Left ventricle myocardium inferior (tissue), 1 donor: ENCODE measurements at places on chromosomes 5 and 9.

DNA sequence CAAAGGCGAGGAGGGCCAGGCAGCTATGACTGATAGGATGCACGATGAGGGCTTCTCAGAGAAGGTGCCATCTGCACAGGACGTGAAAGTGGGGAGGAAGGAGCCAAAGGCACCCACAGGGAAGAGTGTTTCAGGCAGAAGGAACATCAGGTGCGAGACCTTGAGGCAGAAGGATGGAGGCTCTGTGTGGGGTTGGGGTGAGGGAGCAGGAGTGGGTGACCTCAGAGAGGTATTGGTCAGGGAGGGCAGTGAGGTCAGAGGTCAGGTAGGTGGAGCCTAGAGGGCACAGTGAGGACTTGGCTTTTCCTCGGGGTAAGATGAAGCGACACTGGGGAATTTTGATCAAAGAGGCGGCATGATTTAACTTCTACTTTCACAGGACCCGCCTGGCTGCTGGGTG is 64.7 kb upstream of the XPA start:
- H3K27ac ChIP-seq, result no peak overlapping the region
- H3K27me3 ChIP-seq, result peaks cover 79% of the 10 kb centered on the region
- H3K4me3 ChIP-seq, result no peak overlapping the region
- DNase-seq, result no peak
- no peaks in the 10 kb centered on the region for H3K36me3 ChIP-seq
- peaks cover 5% of the 10 kb centered on the region for H3K4me1 ChIP-seq

DNA sequence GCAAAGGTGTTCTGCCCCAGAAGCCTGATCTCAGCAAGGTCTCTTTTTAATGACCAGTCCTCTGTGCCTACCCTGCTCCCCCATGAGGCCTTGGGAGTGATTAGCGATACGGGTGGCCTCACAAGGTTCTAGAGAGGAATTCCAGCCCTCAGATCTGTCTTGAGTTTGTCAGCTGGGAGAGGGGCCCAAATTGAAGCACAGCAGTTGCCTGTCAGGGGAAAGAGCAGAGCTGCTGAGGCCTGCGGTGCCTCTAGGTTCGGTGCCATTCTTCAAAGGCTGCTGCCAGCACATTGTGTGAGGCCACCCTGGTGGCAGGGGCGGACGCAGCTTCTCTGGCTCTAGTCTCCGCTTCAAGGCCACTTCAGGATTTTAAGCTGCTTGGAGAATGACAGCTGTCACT is 85.7 kb upstream of the GRIA1 start:
- no peaks in the 10 kb centered on the region for H3K4me1 ChIP-seq
- no peak overlapping the region for H3K4me3 ChIP-seq
- H3K27me3 ChIP-seq, result no peaks in the 10 kb centered on the region
- DNase-seq, result no peak
- H3K27ac ChIP-seq, result no peak overlapping the region

DNA sequence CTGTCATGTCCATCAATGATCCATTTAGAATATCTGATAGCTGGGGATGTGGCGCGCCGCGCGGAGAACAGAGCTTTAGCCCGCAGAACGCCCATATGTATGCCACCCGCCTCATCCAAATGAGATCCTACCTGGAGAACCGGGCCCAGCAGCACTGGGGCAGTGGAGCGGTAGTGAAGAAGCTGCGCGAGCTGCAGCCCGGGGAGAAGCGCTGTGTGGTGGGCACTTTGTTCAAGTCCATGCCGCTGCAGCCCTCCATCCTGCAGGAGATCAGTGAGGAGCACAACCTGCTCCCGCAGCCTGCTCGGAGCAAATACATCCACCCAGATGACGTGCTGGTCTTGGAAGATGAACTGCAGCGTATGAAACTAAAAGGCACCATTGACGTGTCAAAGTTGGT is 313.7 kb downstream of the NR2F1-AS1 start:
- no peak overlapping the region for H3K27ac ChIP-seq
- no peaks in the 10 kb centered on the region for H3K27me3 ChIP-seq
- H3K36me3 ChIP-seq, result no peaks in the 10 kb centered on the region
- no peak for DNase-seq
- no peak overlapping the region for H3K4me3 ChIP-seq

GRCh38 chr9:133046900-133047295 is 14.9 kb upstream of the CEL start:
- H3K4me3 ChIP-seq, result no peak overlapping the region
- DNase-seq, result no peak
- H3K27me3 ChIP-seq, result no peaks in the 10 kb centered on the region

GRCh38 chr9:135101486-135101885 is 14.0 kb downstream of the OLFM1 start:
- peaks cover 17% of the 10 kb centered on the region for H3K4me1 ChIP-seq
- no peak overlapping the region for H3K4me3 ChIP-seq
- no peak for DNase-seq
- H3K27me3 ChIP-seq, result peaks cover 49% of the 10 kb centered on the region
- no peaks in the 10 kb centered on the region for H3K36me3 ChIP-seq

DNA sequence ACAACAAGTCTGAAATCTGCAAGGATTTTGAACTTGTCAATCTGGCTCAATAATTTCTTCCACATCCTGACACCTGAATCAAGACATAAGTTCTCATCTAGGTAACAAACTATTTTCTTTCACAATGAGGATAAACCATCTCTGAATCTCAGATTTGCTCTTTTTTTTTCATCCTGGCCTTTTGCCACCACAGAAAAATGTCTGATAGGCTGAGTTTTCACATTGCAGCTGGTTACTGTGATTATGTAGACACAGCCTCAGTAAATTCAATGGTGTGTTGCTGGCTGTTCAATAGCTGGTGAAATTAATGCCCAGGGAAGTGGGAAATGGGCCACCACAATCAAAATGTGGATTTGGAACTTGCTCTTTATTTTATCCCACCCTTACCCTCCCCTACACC is 2.8 kb upstream of the ADRA1B start:
- peaks cover 24% of the 10 kb centered on the region for H3K4me1 ChIP-seq
- H3K27ac ChIP-seq, result no peak overlapping the region
- no peaks in the 10 kb centered on the region for H3K36me3 ChIP-seq
- H3K27me3 ChIP-seq, result peaks cover 22% of the 10 kb centered on the region
- DNase-seq, result no peak
- H3K4me3 ChIP-seq, result no peak overlapping the region

DNA sequence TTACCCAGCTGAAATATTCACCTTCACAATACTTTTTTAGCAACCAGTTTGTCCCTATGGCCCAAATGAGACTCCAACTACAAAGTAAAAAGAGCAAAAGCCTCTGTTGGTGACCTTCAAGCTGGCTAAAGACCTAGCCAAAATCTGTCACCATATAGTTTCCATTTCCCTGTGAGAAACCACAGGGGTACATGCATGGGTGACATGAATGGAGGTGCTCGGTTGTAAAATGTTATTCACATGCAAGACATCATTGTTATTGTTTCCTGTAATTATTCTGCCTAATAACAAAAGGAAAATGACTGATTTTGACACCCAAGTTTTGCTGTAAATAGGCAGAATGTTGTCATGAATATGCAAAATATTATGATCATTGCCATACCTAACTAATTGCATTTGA is 285.3 kb downstream of the ZNF608 start:
- H3K27ac ChIP-seq, result no peak overlapping the region
- H3K27me3 ChIP-seq, result no peaks in the 10 kb centered on the region
- no peaks in the 10 kb centered on the region for H3K36me3 ChIP-seq
- H3K4me1 ChIP-seq, result peaks cover 19% of the 10 kb centered on the region
- no peak overlapping the region for H3K4me3 ChIP-seq
- no peak for DNase-seq

DNA sequence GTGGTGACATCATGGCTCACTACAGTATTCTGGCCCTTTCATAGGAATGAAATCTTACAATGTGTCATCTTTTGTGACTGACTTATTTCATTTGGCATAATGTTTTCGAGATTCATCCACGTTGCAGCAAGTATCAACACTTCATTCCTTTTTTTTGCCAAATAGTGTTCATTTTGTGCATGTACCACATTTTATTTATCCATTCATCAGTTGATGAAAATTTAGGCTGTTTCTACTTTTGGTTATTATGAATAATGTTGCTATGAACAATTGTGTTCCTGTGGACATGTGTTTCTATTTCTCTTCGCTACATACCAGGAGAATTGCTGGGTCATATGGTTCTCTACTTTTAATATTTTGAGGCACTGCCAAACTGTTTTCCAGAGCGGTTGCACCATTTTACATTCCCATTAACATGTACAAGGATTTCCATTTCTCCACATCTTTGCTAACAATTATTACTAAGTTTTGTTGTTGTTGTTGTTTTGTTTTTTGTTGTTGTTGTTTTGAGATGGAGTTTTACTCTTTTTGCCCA is 43.5 kb downstream of the RMI1 start:
- H3K27ac ChIP-seq, result no peak overlapping the region
- no peak for DNase-seq
- no peaks in the 10 kb centered on the region for H3K36me3 ChIP-seq
- no peaks in the 10 kb centered on the region for H3K27me3 ChIP-seq
- H3K4me3 ChIP-seq, result no peak overlapping the region

GRCh38 chr5:68290260-68290674 is 74.7 kb downstream of the PIK3R1 start:
- peaks cover 31% of the 10 kb centered on the region for H3K36me3 ChIP-seq
- peak; percentile 25 for DNase-seq
- peak overlapping the region; percentile 94 for H3K27ac ChIP-seq
- H3K27me3 ChIP-seq, result no peaks in the 10 kb centered on the region

DNA sequence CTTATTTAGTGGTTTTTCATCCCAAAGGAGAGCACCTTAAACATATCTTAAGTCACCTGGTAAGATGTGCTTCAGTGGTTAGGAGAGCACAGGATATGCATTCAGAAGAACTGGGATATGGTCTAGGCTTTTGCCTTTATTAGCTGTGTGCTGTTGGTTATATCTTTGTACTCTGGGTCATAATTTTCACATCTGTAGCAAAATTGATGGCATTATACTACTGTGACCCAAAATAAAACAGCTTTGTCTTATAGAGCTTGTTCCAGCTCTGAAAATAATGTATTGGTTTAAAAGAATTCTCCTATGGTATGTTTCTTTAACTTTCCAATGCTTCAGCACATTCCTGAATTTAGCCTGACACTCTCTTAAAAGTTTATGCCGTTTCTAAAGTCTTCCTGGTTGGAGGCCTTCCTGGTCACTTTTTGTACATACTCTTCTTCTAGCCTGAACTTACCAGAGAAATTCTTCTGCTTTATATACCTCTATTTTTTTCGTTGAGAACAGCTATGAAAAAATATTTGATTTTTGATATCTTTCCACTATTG is 337.1 kb upstream of the MPDZ start:
- no peak overlapping the region for H3K4me3 ChIP-seq
- no peak overlapping the region for H3K27ac ChIP-seq
- H3K4me1 ChIP-seq, result peaks cover 36% of the 10 kb centered on the region
- no peaks in the 10 kb centered on the region for H3K36me3 ChIP-seq

DNA sequence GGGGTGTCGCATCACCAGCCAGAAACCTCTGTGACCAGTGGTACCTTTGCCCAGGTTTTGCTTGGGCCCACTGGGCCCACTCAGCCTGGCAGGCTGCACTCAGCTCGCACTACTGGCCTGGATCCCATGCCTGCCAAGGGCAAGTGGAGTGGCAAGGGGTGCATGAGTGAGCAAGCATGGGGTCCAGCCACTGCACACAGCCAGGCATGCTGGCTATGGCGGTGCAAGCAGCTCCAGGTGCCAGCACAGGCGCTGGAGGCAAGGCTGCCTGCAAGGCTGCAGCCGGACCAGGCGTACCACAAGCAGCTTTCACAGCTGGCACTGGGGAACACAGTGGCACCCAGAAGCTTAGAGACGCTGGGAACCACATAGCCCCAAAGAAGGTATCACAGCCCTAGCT is 80.1 kb downstream of the NLN start:
- no peak overlapping the region for H3K27ac ChIP-seq
- no peak overlapping the region for H3K4me3 ChIP-seq
- H3K4me1 ChIP-seq, result peaks cover 10% of the 10 kb centered on the region
- H3K27me3 ChIP-seq, result no peaks in the 10 kb centered on the region

DNA sequence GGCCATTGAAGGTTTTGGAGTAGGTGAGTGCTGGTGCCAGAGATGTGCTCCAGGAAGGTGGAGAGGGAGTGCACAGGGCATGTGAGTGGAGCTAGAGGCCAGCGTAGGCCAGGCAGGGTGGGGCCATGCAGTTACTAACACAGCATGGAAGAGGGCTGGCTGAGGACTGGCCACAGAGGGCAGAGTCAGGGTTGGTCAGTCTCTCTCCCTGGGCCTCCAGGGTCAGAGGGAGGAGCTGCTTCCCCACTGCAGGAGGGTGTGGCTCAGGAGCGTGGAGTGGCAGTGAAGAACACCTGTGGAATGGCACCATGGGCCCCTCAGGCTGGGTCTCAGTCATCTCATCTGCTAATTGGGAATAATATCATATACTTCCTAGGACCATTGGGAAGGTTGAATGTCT is 167.7 kb downstream of the MACROH2A1 start:
- H3K4me1 ChIP-seq, result peaks cover 21% of the 10 kb centered on the region
- no peak for DNase-seq
- H3K27ac ChIP-seq, result no peak overlapping the region
- no peaks in the 10 kb centered on the region for H3K27me3 ChIP-seq

- peaks cover 20% of the 10 kb centered on the region for H3K4me1 ChIP-seq
- peak; percentile 81 for DNase-seq
- peak overlapping the region; percentile 58 for H3K27ac ChIP-seq
- no peaks in the 10 kb centered on the region for H3K36me3 ChIP-seq
- H3K4me3 ChIP-seq, result peak overlapping the region; percentile 24
These were observed 121.2 kb downstream of the CEMIP2 start for GRCh38 chr9:71647094-71647591.

GRCh38 chr9:129834489-129835127 is 467 bp downstream of the C9orf78 start:
- peak overlapping the region; percentile 83 for H3K4me3 ChIP-seq
- H3K27ac ChIP-seq, result peak overlapping the region; percentile 80
- H3K4me1 ChIP-seq, result peaks cover 37% of the 10 kb centered on the region
- no peak for DNase-seq
- no peaks in the 10 kb centered on the region for H3K27me3 ChIP-seq

DNA sequence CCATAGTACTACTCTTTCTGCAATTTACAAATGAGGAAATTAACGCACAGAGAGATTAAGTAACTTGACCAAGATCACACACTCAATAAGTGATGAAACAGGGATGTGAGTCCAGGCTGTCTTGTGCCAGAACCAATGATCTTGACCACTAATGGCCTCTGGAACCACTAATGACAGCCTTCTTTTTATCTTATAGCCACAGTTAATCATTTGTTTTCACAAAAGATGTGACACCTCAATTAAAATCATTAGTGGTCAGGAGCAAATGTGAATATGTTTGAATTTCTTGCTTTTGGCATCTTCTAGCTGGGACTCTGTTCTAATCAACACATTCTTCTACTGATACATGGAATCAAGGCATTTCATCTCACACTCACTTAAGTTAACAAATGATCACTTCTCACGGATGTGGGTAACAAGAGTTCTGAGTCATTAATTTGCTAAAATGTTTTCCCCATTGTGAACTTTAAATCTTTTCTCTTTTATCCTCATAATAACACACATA is 102.7 kb upstream of the CD180 start:
- H3K27ac ChIP-seq, result peak overlapping the region; percentile 77
- no peak for DNase-seq
- H3K36me3 ChIP-seq, result no peaks in the 10 kb centered on the region

GRCh38 chr9:127131871-127132270 is 9.4 kb upstream of the ANGPTL2 start:
- no peak for DNase-seq
- peaks cover 87% of the 10 kb centered on the region for H3K4me1 ChIP-seq
- H3K27me3 ChIP-seq, result no peaks in the 10 kb centered on the region
- H3K4me3 ChIP-seq, result no peak overlapping the region
- no peaks in the 10 kb centered on the region for H3K36me3 ChIP-seq
- H3K27ac ChIP-seq, result peak overlapping the region; percentile 90

GRCh38 chr5:123278284-123278683 is 144.9 kb downstream of the CEP120 start:
- peaks cover 34% of the 10 kb centered on the region for H3K27me3 ChIP-seq
- H3K27ac ChIP-seq, result no peak overlapping the region
- no peak for DNase-seq
- no peak overlapping the region for H3K4me3 ChIP-seq
- no peaks in the 10 kb centered on the region for H3K36me3 ChIP-seq
